ENCODE measurements at places on chromosomes 13 and 19.

GRCh38 chr19:51469162-51469561 lies 9.2 kb upstream of the CEACAM18 start:
- no peak for DNase-seq

- DNase-seq, result no peak
These were observed 98.0 kb downstream of the SPRY2 start for GRCh38 chr13:80242728-80243427.

- DNase-seq, result no peak
These were observed 174.1 kb downstream of the RGCC start for GRCh38 chr13:41631296-41631965.

DNA sequence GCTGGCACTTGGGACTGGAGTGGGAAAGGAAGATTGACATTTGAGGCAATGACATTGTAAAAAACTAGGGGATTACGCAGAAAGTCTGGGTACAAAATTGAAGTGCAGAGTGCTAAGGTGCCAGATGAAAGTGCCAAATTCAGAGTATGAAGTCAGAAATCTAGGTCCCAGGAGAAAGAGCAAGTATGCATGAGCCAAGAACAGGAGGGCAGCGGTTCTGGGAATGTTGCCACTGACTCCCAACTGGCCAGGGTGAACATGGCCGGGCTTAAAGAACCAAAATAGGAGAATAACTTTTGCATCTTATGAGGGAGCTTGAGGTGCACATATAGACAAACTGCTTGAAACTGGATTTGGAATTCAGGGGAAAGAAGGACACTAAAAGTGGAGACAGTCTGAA lies 495.8 kb upstream of the KLF12 start:
- no peak for DNase-seq
